ENCODE measurements at places on chromosomes 2 and 18. TPM values are rescaled to one million over a fixed set of nuclear protein-coding genes. Genes with fewer than 3 reads are reported as not detected.
A peak's percentile ranks its signal among the peaks of the same experiment; 100 is the strongest.

- no peaks in the 10 kb centered on the region for H3K4me1 ChIP-seq
- H3K36me3 ChIP-seq = no peaks in the 10 kb centered on the region
- H3K27ac ChIP-seq = no peak overlapping the region
- DNase-seq = no peak
- no peak overlapping the region for H3K4me3 ChIP-seq
Measured at GRCh38 chr2:181123798-181124231, 143.4 kb downstream of the UBE2E3 start.

GRCh38 chr2:219448099-219448775 lies 13.6 kb downstream of the SPEG start:
- H3K4me1 ChIP-seq = peaks cover 7% of the 10 kb centered on the region
- no peak for DNase-seq
- no peaks in the 10 kb centered on the region for H3K27me3 ChIP-seq
- H3K4me3 ChIP-seq = no peak overlapping the region
- H3K36me3 ChIP-seq = no peaks in the 10 kb centered on the region

The GAD1 gene
- total RNA-seq = 7.7 TPM

The ZBTB7C gene
- total RNA-seq = not detected

- H3K4me1 ChIP-seq = no peaks in the 10 kb centered on the region
- no peak overlapping the region for H3K4me3 ChIP-seq
- no peaks in the 10 kb centered on the region for H3K36me3 ChIP-seq
- H3K27ac ChIP-seq = no peak overlapping the region
Measured at GRCh38 chr2:189362283-189362682, 79.0 kb upstream of the WDR75 start.

- no peaks in the 10 kb centered on the region for H3K4me1 ChIP-seq
- DNase-seq = no peak
- H3K27ac ChIP-seq = no peak overlapping the region
- H3K36me3 ChIP-seq = no peaks in the 10 kb centered on the region
- 0 out of 2 replicates have a peak, but pooled peaks cover 2% of the 10 kb centered on the region for H3K27me3 ChIP-seq
Measured at GRCh38 chr2:125652280-125652679, 1003.7 kb upstream of the GYPC start.

DNA sequence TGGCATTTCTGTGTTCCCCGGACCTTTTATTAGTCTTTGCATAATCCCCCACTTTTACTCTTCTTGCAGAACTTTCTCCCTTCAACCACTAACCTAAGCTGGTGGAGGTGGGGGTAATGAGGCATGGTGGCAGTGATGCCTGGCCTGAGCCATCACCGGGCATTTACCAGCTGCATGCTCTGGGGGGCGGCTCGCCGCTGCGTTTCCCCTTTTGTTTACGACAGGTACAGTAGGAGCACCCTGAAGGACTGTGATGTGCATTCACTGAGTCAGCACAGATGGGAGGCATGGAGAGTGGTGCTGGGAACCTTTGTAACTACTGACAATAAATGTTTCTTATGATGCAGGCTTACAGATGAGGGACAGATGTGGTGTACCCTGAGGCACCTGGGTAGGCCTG lies 46.9 kb downstream of the PLEKHB2 start:
- peaks cover 25% of the 10 kb centered on the region for H3K4me1 ChIP-seq
- no peak overlapping the region for H3K27ac ChIP-seq
- peak; percentile 63 for DNase-seq
- H3K27me3 ChIP-seq = no peaks in the 10 kb centered on the region
- H3K36me3 ChIP-seq = peaks cover 15% of the 10 kb centered on the region

DNA sequence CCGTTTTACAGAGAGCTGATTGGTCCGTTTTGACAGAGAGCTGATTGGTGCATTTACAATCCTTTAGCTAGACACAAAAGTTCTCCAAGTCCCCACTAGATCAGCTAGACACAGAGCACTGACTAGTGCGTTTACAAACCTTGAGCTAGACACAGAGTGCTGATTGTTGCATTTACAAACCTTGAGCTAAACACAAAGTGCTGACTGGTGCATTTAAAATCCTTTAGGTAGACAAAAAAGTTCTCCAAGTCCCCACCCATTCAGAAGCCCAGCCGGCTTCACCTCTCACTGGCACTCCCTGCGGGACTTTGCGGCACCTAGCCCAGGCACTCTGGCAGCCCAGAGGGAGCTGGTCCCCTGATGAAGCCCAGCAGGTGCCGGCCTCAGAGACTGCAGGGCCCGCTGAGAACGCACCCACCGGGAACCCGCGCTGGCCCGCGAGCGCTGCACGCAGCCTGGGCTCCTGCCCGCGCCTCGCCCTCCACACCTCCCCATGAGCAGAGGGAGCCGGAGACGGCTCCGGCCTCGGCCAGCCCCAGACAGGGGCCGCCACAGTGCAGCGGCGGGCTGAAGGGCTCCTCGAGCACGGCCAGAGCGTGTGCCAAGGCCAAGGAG lies 508.1 kb upstream of the CHAC2 start:
- no peak overlapping the region for H3K4me3 ChIP-seq
- no peak overlapping the region for H3K27ac ChIP-seq
- no peaks in the 10 kb centered on the region for H3K27me3 ChIP-seq
- H3K36me3 ChIP-seq = no peaks in the 10 kb centered on the region
- no peak for DNase-seq
- no peaks in the 10 kb centered on the region for H3K4me1 ChIP-seq

DNA sequence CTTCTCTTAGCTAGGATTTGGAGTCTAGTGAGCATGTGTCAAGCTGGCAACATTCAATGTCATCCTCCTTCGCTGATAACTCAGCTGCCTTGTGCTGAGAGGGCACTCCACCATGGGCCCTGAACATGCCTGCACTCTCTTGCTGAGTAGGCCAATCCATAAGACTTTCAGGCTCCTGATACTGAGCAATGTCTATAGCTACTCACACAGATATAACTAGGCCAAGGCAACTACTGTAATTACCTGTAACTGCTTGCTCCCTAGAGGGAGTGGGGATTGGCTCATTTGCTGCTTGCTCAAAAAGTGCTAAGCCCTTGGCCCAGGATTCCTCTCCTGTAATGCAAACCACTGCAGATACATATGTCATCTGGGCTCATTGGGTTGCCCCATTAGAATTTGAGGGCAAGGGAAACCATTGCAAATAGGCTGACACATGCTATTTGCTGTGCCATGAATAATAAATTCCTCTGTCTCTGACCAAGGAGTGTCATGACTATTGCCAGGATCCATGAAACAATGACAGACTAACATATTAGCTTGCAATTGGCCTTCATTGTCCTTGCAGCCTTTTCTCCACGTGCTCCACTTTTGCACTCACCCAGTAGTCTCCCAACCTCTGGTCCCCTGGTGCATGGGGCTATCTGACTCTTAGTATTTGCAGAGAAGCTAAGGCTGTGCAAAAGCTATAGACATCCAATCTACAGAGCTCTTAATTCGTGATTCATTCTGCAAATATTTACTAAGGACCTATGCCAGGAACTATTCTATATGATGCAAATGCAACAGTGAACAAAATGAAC lies 36.9 kb upstream of the BMPR2 start:
- no peak for DNase-seq
- no peaks in the 10 kb centered on the region for H3K27me3 ChIP-seq
- no peaks in the 10 kb centered on the region for H3K4me1 ChIP-seq

- H3K27ac ChIP-seq = no peak overlapping the region
- no peaks in the 10 kb centered on the region for H3K4me1 ChIP-seq
- H3K27me3 ChIP-seq = no peaks in the 10 kb centered on the region
- DNase-seq = no peak
- no peak overlapping the region for H3K4me3 ChIP-seq
- H3K36me3 ChIP-seq = no peaks in the 10 kb centered on the region
Measured at GRCh38 chr2:43328832-43329231, 102.4 kb upstream of the ZFP36L2 start.

The CYTIP gene
- 97.7 TPM for total RNA-seq

GRCh38 chr2:527581-527980 lies 149.6 kb downstream of the TMEM18 start:
- H3K36me3 ChIP-seq = no peaks in the 10 kb centered on the region
- H3K27ac ChIP-seq = no peak overlapping the region
- no peaks in the 10 kb centered on the region for H3K27me3 ChIP-seq
- no peak for DNase-seq
- peaks cover 8% of the 10 kb centered on the region for H3K4me1 ChIP-seq
- H3K4me3 ChIP-seq = no peak overlapping the region

GRCh38 chr2:156396126-156396525 lies 40.1 kb upstream of the GPD2 start:
- no peaks in the 10 kb centered on the region for H3K27me3 ChIP-seq
- H3K36me3 ChIP-seq = no peaks in the 10 kb centered on the region
- peaks cover 16% of the 10 kb centered on the region for H3K4me1 ChIP-seq
- H3K4me3 ChIP-seq = no peak overlapping the region

The MROH2A gene
- 2.6 TPM for total RNA-seq

The IL36A gene
- not detected for total RNA-seq

The SPATA3 gene
- not detected for total RNA-seq

The ACTG2 gene
- not detected for total RNA-seq

GRCh38 chr18:79804130-79804787 lies 6.5 kb downstream of the KCNG2 start:
- no peaks in the 10 kb centered on the region for H3K27me3 ChIP-seq
- no peak overlapping the region for H3K4me3 ChIP-seq
- H3K4me1 ChIP-seq = no peaks in the 10 kb centered on the region
- no peak for DNase-seq
- no peak overlapping the region for H3K27ac ChIP-seq

DNA sequence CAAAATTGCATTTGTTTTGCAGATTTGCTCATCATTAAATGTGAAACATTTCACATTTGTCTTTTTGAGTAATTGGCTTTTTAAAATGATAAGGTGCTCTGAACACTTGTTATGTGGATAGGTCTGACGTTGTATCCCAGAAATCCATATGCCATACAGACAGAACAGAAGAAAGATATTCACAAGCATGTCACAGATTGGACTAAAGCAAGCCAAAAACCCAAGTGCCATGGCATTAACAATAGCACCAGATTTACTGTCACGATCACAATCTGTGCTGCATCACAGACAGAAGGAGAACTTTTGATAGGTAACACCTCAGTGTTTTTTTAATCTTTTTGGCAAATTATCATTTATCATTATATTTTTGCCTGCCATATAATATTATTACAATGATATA lies 272.6 kb downstream of the ARHGAP15 start:
- no peak overlapping the region for H3K4me3 ChIP-seq
- H3K27me3 ChIP-seq = no peaks in the 10 kb centered on the region
- H3K4me1 ChIP-seq = peaks cover 7% of the 10 kb centered on the region
- no peak overlapping the region for H3K27ac ChIP-seq
- H3K36me3 ChIP-seq = no peaks in the 10 kb centered on the region
- DNase-seq = no peak

The CYRIA gene
- 4.2 TPM for total RNA-seq

DNA sequence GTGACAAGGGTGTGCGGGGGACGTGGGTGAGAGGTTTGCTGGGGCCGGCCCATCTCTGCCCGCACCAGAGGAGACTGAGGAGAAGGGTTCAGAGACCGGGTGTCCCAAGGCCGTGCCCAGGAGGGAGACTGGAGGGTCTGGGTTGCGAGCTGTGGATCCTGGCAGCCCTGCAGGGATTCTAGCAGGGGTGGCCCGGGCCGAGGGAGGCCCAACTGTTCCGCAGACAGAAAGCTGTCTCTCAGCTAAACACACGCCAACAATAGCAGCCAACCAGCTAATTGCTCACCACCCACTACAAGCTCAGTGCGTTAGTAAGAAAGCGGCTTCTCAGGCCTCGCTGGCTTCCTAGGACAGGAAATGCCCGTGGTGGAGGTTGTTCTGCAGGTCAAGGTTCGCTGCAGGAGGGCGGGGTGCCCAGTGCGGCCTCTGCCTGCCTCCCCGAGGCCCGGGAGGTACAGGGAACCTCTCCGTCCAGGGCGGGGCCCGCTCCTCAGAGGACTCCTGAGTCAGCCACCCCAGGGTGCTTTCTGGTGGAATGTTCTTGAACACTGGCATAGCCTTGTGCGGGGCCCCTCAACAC lies 282.0 kb upstream of the PXDN start:
- no peaks in the 10 kb centered on the region for H3K27me3 ChIP-seq
- H3K36me3 ChIP-seq = no peaks in the 10 kb centered on the region
- H3K4me3 ChIP-seq = no peak overlapping the region

GRCh38 chr2:177602611-177603164 lies 210.1 kb downstream of the AGPS start:
- H3K27ac ChIP-seq = no peak overlapping the region
- DNase-seq = no peak
- no peaks in the 10 kb centered on the region for H3K4me1 ChIP-seq
- H3K36me3 ChIP-seq = no peaks in the 10 kb centered on the region

DNA sequence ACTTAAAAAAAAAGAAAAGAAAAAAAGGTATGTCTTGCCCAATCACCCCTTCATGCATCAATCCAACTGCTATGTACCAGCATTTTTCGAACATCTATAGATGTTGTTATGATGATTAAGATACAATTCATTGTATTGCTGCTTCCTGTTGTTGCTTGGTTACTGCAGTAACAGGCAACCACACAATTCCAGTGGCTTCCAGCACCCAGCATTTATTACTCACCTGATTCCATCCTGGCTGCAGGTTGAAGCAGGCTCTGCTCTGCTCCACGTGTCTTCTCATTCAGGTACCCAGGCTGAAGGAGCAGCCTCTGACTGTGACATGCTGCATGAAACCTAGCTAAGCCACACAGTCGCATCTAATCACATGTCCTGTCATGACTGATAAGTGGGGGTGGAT lies 196.9 kb downstream of the INO80D start:
- no peaks in the 10 kb centered on the region for H3K27me3 ChIP-seq
- H3K4me1 ChIP-seq = no peaks in the 10 kb centered on the region
- no peak for DNase-seq
- H3K36me3 ChIP-seq = no peaks in the 10 kb centered on the region
- H3K4me3 ChIP-seq = no peak overlapping the region

- DNase-seq = no peak
- H3K27ac ChIP-seq = no peak overlapping the region
- no peaks in the 10 kb centered on the region for H3K27me3 ChIP-seq
- no peaks in the 10 kb centered on the region for H3K36me3 ChIP-seq
Measured at GRCh38 chr2:138421315-138421970, 80.1 kb upstream of the SPOPL start.

GRCh38 chr18:360676-361075 lies 92.8 kb upstream of the THOC1 start:
- no peaks in the 10 kb centered on the region for H3K4me1 ChIP-seq
- H3K4me3 ChIP-seq = no peak overlapping the region
- H3K36me3 ChIP-seq = no peaks in the 10 kb centered on the region
- no peaks in the 10 kb centered on the region for H3K27me3 ChIP-seq
- DNase-seq = no peak

GRCh38 chr2:134233728-134234136 lies 20.1 kb upstream of the MGAT5 start:
- no peak for DNase-seq
- H3K4me3 ChIP-seq = no peak overlapping the region
- H3K27ac ChIP-seq = no peak overlapping the region

- no peaks in the 10 kb centered on the region for H3K27me3 ChIP-seq
- H3K4me3 ChIP-seq = no peak overlapping the region
- DNase-seq = no peak
Measured at GRCh38 chr2:166135152-166135848, 7.5 kb upstream of the SCN1A start.

- H3K4me1 ChIP-seq = no peaks in the 10 kb centered on the region
- H3K36me3 ChIP-seq = no peaks in the 10 kb centered on the region
- H3K27me3 ChIP-seq = no peaks in the 10 kb centered on the region
Measured at GRCh38 chr2:15331787-15332186, 229.3 kb downstream of the NBAS start.
